ENCODE measurements at places on chromosomes 6 and 20.

- no peak for DNase-seq
These were observed 24.3 kb upstream of the NHSL1 start for GRCh38 chr6:138523347-138524210.

DNA sequence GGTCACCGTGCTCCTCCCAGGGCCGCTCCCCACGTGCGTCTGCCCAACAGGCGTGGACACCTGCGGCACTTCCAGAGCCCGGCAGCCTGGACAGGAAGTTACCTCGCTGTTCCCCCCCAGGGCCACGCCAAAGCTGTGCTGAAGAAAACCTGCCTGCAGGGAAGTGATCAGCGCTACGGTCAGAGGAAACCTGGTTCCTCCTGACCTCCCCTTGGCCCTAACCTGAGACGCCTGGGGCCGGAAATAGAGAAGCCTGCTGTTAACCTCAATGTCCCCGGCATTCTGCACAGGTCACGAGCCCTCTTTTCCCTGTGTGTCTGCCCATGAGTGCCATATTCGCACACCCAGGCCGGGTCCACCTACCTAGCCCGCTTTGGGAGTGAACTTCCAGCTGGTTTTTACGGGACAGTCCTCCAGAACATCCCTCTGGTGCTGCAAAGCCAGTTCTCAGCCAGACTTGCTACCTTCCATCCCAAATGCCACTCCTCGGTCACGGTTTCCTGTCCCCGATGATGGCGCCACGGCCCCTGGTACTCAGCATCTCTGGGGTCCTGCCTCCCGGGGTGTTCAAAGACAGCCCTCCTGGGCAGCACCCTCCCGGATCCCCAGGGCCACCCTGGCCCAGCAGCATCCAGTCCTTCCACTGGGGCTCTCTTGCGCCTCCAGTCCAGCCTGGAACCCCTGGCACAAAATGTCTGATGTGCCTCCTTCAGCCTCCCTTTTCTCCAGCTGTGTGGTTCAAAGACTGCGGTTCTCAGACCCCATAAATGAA is 12.0 kb upstream of the IRF4 start:
- DNase-seq, result no peak

DNA sequence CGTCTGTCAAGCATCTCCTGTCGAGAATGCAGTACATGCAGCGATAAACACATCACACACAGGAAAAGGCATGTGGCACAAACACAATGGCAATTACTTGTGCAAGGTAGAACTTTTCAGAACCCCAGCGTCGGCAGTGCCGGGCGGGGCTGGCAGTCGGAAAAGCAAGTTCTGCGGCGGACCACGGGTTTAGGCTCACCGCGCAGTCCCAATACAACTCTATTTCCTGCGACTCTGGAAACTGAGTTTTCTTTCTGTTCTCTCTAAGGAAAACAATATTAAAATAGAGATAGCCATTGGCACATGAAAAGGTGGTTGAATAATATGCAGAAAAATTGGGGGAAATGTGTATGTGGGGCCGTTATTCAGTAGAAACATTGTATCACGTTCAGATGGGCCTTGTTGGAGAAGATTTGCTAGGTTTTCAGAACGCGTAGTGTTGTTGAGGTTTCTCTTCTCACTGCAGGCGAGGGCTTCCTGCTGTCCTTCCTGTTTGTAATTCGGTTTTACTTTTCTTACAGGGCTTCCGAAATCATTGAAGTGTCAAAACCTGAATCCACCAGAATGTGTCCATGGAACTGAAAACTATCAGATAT is 369.5 kb downstream of the THBS2 start:
- no peak for DNase-seq

DNA sequence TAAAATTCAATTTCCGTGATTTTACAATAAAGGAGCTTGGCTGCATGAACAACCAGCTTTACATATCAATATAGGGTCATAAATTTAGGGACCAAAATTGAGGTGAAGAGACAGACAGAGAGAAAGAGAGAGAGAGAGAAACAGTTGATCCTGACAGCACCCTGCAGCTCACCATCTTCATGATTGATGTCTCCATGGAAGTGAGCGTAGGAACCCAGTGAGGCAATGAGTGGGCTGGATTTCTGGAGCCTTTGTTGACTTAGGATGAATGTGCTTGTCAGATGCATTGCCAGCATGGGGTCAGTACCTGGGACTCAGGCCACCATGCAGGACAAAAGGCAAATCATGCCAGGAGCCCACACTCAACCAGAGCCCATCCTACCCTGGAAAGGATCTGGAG is 165.1 kb upstream of the SYNDIG1 start:
- DNase-seq, result no peak

DNA sequence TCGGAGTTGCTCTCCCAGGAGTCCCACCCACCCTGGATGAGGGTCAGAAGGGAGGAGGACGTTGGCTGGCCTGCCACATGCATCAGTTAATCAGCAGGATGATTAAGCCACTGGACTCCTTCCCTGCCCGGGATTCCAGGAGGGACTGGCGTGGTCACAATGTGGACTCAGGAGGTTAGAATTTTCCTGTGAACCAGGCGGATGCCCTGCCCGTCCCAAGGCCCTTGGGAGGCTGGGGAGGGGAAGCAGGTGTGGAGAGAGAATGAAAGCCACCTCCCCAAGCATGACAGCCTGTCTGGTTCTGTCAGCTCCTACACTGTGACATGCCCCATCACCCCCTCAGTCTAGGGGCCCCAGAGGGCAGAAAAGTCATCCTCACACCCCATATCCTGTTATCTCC is 11.6 kb upstream of the ITPR3 start:
- DNase-seq, result no peak

Data from activated T-helper 1 cell treated with anti-CD3 and anti-CD28 coated beads, Interleukin-12 subunit alpha, Interleukin-12 subunit beta, Interleukin-2, Interleukin-4 antibody, amounts not matched to agents 30 ng/mL and 10 ng/mL and 1 ng/mL, durations not matched to agents 14 hours and 24 hours and 36 hours (primary cell).